ENCODE measurements at places on chromosomes 6 and 20. TPM values are rescaled to one million over a fixed set of nuclear protein-coding genes. Genes with fewer than 3 reads are reported as not detected.

ZC3H12D gene
- total RNA-seq, result 4.1 TPM

XKR7 gene
- not detected for total RNA-seq

PRSS16 gene
- 18.3 TPM for total RNA-seq

GRCh38 chr6:121434037-121434770 is 1.2 kb upstream of the GJA1 start:
- no peaks in the 10 kb centered on the region for H3K4me1 ChIP-seq
- H3K36me3 ChIP-seq, result no peaks in the 10 kb centered on the region
- DNase-seq, result no peak
- H3K27me3 ChIP-seq, result no peaks in the 10 kb centered on the region
- no peak overlapping the region for H3K4me3 ChIP-seq
- H3K27ac ChIP-seq, result no peak overlapping the region

GRCh38 chr6:3227363-3228045 is at the start of gene TUBB2B:
TSS of gene TUBB2B (minus strand) at chr6:3227653. CDS start at chr6:3227543, 110 bp downstream.
- H3K4me1 ChIP-seq, result peaks cover 50% of the 10 kb centered on the region
- H3K36me3 ChIP-seq, result no peaks in the 10 kb centered on the region
- no peak within 1 kb of the TSS for H3K27ac ChIP-seq
- H3K4me3 ChIP-seq, result peak within 1 kb of the TSS; percentile 22
- peak; percentile 69 for DNase-seq

DNA sequence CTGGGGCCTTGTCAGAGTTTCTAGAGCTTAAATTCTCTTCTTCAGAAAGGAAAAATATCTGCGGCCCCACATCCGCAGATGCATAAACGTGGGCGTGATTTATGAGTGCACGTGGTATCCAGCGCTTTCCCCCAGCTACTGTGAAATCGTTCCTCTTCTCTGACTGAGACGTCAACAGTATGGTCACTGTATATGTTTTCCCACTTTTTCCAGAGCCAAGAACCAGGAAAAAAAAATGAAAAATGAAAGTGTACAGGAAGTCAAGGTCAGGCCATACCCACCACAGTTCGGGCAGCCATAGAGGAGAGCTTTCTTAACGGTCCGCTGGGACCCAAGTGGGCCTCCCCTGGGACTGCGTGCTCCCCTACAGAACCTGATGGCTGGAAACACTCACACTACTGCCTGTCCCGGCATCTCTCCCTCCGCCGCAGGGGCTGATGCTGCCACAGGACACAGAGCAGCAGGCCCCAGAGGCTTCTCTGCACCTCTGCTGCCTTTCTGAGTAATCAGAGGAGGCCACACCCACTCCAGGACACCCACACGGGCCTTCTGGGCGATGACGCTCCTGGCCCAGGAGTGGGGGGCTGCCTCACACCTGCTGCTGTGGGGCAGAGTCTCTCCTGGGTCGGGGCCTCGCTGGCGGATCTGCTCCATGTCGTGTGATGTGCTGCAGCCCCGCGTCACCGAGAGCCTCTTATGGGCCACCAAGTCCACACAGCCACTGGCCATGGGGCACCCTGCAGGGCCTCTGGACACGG is 16.4 kb upstream of the STX16 start:
- peak; percentile 19 for DNase-seq
- no peaks in the 10 kb centered on the region for H3K4me1 ChIP-seq
- H3K27me3 ChIP-seq, result peaks cover 20% of the 10 kb centered on the region

GRCh38 chr6:118986312-118986711 is 51.4 kb upstream of the MCM9 start:
- no peaks in the 10 kb centered on the region for H3K4me1 ChIP-seq
- H3K27me3 ChIP-seq, result no peaks in the 10 kb centered on the region
- no peak for DNase-seq
- H3K4me3 ChIP-seq, result no peak overlapping the region
- H3K36me3 ChIP-seq, result no peaks in the 10 kb centered on the region

- H3K36me3 ChIP-seq, result no peaks in the 10 kb centered on the region
- no peak overlapping the region for H3K27ac ChIP-seq
- no peaks in the 10 kb centered on the region for H3K27me3 ChIP-seq
Measured at GRCh38 chr20:45444050-45444449, 25.5 kb upstream of the WFDC2 start.

GRCh38 chr6:138882369-138883017 is 86.6 kb downstream of the ECT2L start:
- no peaks in the 10 kb centered on the region for H3K36me3 ChIP-seq
- H3K27me3 ChIP-seq, result no peaks in the 10 kb centered on the region
- H3K4me1 ChIP-seq, result no peaks in the 10 kb centered on the region
- H3K4me3 ChIP-seq, result no peak overlapping the region

GRCh38 chr6:13559251-13559650 is 15.2 kb upstream of the SIRT5 start:
- no peaks in the 10 kb centered on the region for H3K36me3 ChIP-seq
- H3K4me1 ChIP-seq, result peaks cover 24% of the 10 kb centered on the region

DNA sequence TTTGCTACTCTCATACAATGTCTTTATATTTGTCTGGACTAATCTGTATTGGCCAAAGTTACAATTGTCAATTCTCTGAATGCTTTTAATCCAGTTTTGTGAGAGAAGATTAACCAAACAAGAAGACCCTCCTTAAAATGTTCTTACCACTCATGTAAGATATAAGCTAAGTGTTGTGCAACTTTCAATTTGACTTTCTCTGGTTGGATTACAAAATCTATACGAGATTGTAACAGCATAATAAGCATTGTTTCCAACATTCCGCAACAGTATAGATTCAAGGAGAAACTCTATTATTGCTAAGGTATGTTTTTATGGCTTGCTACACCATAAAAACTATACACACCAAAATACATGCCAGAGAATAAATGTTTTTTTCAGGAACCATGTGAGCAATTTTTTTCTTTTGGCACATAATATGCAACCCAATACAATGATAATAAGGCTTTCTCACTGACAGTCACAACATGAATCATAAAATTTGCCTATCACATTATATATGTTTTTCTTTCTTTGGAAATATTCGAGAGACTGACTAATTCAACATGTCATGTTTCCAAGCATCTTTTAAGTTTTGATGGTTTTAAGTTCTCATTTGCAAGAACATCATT is 12.2 kb upstream of the TRPC4AP start:
- no peaks in the 10 kb centered on the region for H3K27me3 ChIP-seq
- DNase-seq, result no peak
- no peaks in the 10 kb centered on the region for H3K36me3 ChIP-seq
- no peak overlapping the region for H3K4me3 ChIP-seq
- H3K27ac ChIP-seq, result no peak overlapping the region
- H3K4me1 ChIP-seq, result no peaks in the 10 kb centered on the region
